Thoracic aorta (tissue), 2 donors: ENCODE measurements at places on chromosomes 11 and 22.

- no peak overlapping the region for H3K27ac ChIP-seq
- no peak for DNase-seq
- H3K4me3 ChIP-seq = no peak overlapping the region
- H3K36me3 ChIP-seq = peaks cover 19% of the 10 kb centered on the region
- H3K4me1 ChIP-seq = no peaks in the 10 kb centered on the region
Observed at GRCh38 chr11:61352038-61352437, 9.6 kb downstream of the CYB561A3 start.

DNA sequence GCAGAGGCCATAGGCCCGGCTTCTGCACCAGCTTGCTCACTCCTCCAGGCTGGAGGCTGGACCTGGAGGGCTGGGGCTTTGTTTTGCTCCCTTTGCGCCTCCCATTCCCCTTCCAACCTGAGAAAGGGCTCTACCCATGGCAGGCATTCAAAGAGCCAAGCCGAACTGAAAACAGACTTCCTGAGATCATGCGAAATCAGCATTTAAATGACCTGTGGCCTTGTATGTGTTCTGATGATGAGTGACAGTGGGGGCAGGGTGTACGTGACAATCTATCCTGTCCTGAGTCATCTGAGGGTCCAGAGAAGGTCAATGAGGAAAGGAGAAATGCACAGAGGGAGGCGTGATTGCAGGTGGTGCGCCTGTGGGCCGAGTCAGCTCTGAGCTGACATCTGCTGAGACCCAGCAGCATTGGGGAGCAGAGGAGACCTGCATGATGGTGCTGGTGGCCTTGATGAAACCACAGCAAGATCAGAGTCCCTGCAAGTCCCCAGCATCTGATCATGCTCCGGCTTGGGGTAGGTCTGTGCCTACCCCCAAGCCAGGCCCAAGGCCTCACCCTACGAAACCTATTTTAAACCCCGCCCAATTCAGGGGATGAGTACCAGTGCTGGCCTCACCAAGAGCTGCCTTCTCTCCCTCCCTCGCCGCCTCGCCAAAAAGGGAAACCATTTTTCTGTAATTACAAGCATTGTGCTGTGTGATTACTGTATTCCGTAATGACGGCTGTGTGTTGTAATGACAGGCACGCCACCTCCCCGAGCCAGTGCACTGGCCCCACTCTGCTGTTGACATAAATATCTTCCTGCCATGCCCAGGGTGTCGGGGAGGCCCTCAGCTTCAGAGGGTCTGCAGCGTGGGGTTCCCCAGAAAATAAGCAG lies 95.2 kb upstream of the ANO1 start:
- H3K4me3 ChIP-seq = peak overlapping the region; percentile 38
- peak overlapping the region; percentile 96 for H3K27ac ChIP-seq
- peaks cover 50% of the 10 kb centered on the region for H3K4me1 ChIP-seq

DNA sequence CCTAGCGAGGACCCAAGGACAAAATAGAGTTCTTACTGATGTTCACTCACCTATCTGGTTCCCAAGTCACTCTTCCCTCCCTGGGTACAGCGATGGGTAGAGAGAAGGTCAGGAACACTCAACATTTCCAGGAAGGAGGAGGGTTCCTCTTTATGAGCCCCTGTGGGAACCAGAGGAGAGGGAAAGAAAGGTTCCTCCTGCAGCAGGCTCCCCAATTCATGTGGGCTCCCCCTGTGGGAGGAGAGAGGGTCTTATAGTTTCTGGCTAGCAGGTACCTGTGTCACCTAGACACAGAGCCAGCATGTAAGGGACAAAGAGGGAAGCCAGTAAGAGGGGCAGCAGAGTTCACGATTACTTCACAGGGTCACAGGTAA lies 93.5 kb downstream of the DBX1 start:
- no peak for DNase-seq
- peak overlapping the region; percentile 21 for H3K27ac ChIP-seq
- no peaks in the 10 kb centered on the region for H3K27me3 ChIP-seq
- H3K4me3 ChIP-seq = no peak overlapping the region

DNA sequence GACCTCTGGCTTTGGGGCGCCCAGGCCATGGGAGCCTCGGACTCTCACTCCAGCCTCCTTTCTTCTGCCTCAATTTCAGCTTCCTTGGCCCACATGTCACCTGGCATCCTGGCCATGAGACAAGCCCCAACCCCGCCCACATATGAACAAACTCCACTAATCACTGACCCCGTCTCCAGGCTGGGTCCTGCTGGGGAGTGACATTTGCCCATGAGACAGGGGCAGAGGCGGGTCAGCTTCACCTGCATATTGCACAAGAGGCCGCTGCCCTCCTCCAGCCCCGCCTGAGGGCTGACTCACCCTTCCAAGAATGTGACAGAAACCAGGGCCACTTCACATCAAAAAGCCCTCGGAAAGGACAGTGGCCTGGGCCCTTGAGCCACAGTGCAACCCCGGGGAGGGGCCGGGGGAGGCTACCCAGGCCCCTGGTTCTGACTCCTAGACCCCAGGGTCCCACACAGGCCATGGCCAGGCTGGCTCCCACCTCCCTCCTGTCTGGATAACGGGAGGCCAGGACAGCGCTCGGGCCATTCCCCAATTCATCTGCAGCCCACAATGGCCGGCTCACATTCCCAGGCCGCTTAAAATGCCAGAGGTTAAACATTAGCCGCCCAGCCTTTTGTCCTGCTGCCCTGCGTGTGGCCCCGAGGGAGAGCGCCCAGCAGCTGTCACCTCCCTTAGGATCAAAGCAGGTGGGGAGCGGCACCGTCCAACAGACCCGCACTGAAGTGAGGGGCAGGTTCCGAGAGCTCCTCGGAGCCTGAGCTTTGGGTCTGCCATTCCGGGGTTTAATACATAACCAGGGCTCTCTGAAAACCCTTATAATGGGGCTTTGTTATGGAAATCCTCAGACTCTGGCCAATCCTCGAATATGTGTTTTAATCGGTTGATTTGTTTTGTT lies 42.3 kb downstream of the TRMU start:
- H3K27me3 ChIP-seq = no peaks in the 10 kb centered on the region
- no peak overlapping the region for H3K27ac ChIP-seq
- no peaks in the 10 kb centered on the region for H3K36me3 ChIP-seq
- no peaks in the 10 kb centered on the region for H3K4me1 ChIP-seq
- DNase-seq = no peak

DNA sequence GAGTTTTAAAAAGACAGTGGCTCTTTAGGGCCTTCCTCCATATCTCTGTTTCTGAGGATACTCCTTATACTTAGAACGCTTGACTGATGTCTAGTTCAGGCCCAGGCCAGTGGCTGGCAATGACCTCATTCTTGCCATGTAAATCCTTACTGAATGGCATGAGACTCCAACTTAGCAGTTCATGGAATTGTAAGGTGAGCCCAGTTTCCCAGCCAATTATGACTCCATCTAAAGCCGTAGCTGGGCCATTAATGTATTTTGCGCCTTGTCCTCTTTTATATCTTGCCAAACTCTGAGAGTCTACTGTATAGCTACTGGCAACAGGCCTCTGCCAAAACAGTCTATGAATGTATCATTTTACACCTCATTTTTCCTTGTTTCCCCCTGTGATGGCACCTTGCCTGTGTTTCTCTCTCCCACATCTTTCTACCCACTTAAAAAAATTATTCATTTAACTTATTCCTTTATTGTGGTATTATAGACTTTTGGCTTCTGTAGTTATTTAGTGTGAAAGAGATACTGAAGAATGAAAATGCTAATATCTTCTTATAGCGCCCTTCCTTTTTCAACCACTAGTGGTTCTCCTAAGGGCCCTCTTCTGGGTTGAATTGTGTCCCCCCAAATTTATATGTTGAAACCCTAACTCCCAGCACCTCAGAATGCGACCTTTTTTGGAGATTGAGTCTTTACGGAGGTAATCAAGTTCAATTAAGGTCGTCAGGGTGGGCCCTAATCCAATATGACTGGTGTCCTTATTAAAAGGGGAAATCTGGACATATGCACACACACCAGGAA lies 67.4 kb downstream of the ZNRF3 start:
- no peaks in the 10 kb centered on the region for H3K36me3 ChIP-seq
- peaks cover 64% of the 10 kb centered on the region for H3K4me1 ChIP-seq
- no peak overlapping the region for H3K4me3 ChIP-seq
- no peaks in the 10 kb centered on the region for H3K27me3 ChIP-seq

DNA sequence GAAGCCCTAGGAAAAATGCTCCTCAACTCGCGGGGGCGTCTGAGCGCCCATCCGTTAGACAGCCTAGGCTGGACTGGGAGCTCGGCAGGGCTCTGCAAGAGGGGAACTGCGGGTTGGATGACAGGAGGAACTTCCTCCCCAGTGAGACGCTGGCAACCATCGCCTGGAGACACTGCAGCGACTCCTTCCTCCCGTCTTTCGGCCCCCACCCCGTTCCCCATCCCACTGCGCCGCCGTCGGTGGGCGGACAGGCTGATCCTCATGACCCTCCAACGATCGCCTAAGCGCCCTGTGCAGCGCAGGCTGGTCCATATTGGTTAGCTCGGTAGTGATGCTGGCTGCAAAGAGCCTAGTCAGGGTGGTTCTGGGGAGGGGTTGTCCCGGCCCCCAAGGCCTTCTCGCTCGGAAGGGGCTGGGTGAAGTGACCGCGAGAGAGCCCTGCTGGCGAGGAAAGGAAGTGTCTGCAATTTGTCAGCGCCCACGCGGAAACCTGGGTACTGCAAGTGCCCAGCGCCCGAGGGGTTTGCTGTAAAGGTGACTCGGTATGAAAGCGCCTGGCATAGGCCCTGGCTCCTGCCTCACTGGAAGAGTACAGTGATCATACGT lies 638 bp downstream of the NRGN start:
- DNase-seq = no peak
- no peaks in the 10 kb centered on the region for H3K36me3 ChIP-seq
- peak overlapping the region; percentile 82 for H3K4me3 ChIP-seq
- no peaks in the 10 kb centered on the region for H3K27me3 ChIP-seq
- H3K27ac ChIP-seq = peak overlapping the region; percentile 45
- H3K4me1 ChIP-seq = peaks cover 23% of the 10 kb centered on the region

GRCh38 chr22:48795664-48796063 lies 1032.0 kb downstream of the BRD1 start:
- no peak overlapping the region for H3K27ac ChIP-seq
- no peaks in the 10 kb centered on the region for H3K4me1 ChIP-seq
- DNase-seq = no peak

DNA sequence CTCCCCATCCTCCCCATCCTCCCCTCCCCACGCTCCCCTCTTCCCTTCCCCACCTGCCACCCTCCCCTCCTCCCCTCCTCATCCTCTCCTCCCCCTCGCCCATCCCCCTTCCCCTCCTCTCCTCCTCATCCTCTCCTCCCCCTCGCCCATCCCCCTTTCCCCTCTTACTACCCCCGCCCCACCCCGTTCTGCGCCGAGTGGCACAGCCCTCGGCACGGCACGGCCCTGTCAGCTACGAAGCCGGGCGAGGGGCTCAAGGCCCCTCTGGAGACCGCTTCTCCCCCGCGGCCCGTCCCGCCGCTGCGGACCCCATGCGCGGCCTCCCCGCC lies 449.9 kb downstream of the OPCML start:
- H3K36me3 ChIP-seq = no peaks in the 10 kb centered on the region
- H3K4me3 ChIP-seq = no peak overlapping the region
- H3K27ac ChIP-seq = no peak overlapping the region
- no peaks in the 10 kb centered on the region for H3K4me1 ChIP-seq
- peaks cover 7% of the 10 kb centered on the region for H3K27me3 ChIP-seq

DNA sequence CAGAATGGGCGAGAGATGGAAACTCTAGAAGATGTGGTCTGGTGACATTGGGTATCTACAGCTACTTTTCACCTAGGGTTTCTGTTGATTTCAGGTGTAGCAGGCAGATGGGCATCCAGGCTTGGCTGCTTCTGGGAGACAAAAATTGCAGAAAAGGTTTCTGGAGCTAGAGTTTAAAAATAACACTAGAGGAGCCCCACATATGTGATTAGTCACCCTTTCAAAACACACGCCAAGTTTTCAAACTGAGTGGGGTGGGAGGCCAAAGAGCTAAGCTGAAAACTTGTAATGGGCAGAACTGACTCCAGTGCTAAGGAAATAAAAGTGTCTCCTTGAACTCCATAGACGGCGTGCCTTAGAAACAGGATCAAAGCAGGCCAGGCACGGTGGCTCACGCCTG lies 80.8 kb downstream of the GRK3 start:
- no peaks in the 10 kb centered on the region for H3K27me3 ChIP-seq
- H3K4me3 ChIP-seq = no peak overlapping the region
- DNase-seq = no peak
- no peak overlapping the region for H3K27ac ChIP-seq
- H3K36me3 ChIP-seq = no peaks in the 10 kb centered on the region

DNA sequence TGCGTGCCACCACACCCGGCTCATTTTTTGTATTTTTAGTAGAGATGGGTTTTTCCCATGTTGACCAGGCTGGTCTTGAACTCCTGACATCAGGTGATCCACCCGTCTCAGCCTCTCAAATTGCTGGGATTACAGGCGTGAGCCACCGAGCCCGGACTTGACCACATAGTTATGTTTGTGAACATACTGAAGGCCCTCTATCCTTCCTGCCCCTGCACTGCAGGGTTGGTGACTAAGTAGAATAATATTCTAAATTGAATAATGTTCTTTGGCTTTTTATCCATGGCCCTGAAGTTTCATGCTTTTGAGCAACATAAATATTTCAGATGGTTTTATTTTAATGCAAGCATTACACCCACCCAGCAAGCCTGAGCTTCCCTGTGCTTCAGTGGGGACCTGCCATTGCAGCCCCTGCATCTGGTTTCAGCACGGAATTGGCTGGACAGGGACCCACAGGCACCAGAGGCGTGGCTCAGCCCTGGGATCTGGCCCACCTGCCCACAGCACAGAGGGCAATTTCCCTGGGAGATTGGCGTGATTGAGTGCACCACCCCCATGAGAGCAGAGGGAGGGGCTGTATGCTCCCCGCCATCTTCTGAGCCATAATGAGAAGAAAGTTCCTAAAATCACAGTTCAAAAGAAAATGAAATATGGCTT lies 460.5 kb downstream of the BRD1 start:
- no peaks in the 10 kb centered on the region for H3K4me1 ChIP-seq
- no peak for DNase-seq
- H3K4me3 ChIP-seq = no peak overlapping the region
- no peaks in the 10 kb centered on the region for H3K36me3 ChIP-seq
- H3K27ac ChIP-seq = no peak overlapping the region

GRCh38 chr22:29320546-29320945 lies 5.0 kb upstream of the RASL10A start:
- no peak overlapping the region for H3K27ac ChIP-seq
- H3K4me3 ChIP-seq = no peak overlapping the region
- peaks cover 4% of the 10 kb centered on the region for H3K4me1 ChIP-seq
- no peak for DNase-seq

- H3K27me3 ChIP-seq = no peaks in the 10 kb centered on the region
- no peak overlapping the region for H3K27ac ChIP-seq
- no peaks in the 10 kb centered on the region for H3K36me3 ChIP-seq
- no peaks in the 10 kb centered on the region for H3K4me1 ChIP-seq
- DNase-seq = no peak
Observed at GRCh38 chr11:117931971-117932370, 2.8 kb upstream of the TMPRSS13 start.

- peak overlapping the region; percentile 63 for H3K27ac ChIP-seq
- no peaks in the 10 kb centered on the region for H3K27me3 ChIP-seq
- DNase-seq = peak; percentile 52
Observed at GRCh38 chr22:25362215-25362882, 142.9 kb downstream of the CRYBB2 start.

DNA sequence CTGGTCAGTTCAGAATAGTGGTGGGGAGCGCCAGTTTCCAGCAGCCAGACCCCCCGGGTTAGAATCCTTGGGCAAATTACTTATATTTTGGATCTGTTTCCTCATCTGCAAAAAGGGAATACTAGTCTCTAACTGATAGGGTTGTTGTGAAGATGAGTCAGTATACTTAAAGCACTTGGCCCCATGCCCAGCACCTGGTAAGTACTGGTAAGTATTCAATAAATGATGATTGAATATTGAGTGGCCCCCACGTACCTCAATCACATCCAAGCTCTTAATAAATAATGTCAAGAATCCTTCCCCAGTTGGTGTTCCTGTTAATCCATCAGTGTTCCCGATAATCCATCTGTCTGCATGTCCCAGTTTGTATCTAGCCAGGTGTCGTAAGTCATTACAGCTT lies 12.1 kb downstream of the ACP2 start:
- H3K36me3 ChIP-seq = peaks cover 37% of the 10 kb centered on the region
- H3K4me1 ChIP-seq = no peaks in the 10 kb centered on the region
- no peak overlapping the region for H3K4me3 ChIP-seq
- no peak for DNase-seq
